ENCODE measurements at places on chromosomes 4 and X.

GRCh38 chrX:134418317-134419113 lies 41.5 kb upstream of the HPRT1 start:
- no peak for DNase-seq

DNA sequence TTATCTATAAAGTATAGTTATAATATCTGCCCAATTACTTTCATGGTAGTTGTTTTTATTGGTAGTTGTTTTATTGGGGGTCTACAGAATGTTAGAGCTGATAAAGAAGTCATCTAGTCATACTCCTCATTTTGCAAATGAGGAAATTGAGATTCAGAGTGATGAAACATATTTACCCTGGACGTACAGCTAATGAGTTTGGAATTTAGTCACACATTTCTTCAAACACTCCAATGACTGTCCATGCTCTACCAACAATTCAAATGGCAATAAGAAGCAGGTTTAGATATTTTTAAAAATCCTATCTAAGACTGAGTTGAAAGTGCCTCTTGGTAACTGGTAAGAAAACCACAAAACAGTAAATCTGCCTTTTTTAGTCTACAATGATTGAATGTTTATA lies 98.2 kb downstream of the MAGEC1 start:
- no peak for DNase-seq

DNA sequence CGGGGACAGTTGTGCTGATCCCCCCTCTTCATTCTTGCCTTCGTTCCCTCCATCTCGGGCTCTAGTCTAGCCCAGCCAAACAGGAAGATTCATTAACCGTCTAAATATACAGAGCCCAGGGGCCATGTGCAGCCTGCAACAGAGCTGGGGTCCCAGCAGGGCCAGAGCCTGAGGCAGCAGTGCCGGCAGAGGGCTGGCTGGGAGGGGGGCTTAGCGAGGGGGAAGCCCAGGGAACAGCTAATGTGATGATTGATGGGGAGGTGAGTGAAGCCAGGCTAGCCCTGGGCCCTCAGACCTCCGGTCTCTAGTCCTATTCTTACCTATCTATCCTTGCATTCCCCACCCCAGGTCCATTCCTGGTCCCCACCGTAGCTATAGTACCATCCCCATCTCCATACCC lies 22.3 kb downstream of the EFNB1 start:
- DNase-seq, result no peak

- DNase-seq, result no peak
These were observed 74.9 kb downstream of the TMEM156 start for GRCh38 chr4:38957261-38957815.

GRCh38 chrX:96752781-96753180 lies 68.1 kb downstream of the DIAPH2 start:
- no peak for DNase-seq

DNA sequence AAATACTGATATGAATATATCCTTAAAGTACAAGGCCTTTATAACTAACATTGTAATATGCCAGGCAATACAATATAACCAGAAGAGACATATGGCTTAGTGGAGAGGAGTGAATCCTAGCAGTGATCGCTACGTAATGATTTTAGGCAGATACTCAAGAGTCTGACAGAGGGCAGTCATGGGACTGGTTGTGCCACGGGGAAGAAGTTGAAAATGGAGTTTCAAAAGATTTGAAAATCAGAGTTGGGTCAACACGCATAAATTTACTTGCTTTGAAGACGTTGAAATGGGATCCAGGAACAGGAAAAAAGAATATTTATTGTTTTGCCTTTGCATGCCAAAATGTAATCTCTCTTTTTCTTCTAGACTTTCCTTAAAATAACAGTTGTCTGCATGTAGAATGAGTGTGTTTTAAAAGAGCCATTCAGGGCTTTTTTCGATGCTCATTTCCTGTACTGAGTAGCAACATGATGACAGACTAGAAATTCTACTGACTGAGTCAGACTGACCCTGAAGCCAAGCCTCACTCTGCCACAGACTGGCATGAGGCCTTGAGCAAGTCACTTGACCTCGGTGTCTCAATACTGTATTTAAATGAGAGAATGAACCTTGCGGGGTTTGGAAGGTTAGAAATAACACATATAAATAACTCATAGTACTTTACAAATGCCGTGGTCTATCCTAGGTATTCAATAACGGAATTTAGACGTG lies 8.1 kb upstream of the SMS start:
- DNase-seq, result no peak

- DNase-seq, result no peak
These were observed 371.2 kb downstream of the AFF2 start for GRCh38 chrX:148871422-148872160.

DNA sequence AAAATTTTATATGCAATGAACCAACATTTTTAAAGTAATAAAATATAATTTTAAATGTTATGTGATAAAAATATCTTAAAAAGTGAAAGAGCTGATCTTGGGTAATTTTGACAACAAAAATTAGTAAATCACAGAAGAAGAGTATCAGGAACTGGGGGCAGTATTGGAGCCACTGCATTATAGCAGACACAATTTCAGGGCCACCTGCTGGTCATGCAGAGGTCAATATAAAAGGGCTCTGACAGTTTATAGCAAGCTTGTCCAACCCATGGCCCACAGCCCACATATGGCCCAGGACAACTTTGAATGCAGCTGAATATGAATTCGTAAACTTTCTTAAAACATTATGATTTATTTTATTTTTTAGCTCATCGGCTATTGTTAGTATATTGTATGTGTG lies 13.0 kb upstream of the LEF1 start:
- DNase-seq, result no peak

DNA sequence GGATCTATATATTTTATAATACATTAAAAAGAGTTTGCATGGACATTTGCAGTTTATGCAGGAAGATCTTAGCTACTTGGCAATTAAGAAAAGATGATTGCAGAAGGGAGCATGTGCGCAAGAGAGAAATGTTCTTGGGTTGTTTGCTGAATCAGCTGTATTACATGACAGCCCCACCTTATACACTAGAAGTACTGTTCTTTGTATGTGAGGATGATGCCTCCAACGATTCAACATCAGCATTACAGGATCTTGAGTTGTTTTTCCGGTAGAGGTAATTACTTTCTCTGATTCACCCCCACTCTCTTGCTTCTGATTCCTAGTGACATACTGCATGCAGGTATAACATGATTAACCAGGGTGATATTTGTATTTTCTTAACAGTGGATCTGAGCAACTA lies 140.8 kb downstream of the PCDH7 start:
- no peak for DNase-seq

GRCh38 chr4:62953752-62954151 lies 1455.5 kb downstream of the TECRL start:
- DNase-seq, result no peak

- no peak for DNase-seq
These were observed 55.4 kb downstream of the CLCN3 start for GRCh38 chr4:169675825-169676224.

- DNase-seq, result no peak
These were observed 322.2 kb downstream of the ADGRL3 start for GRCh38 chr4:61522312-61522711.

- DNase-seq, result peak; percentile 28
These were observed 26.8 kb upstream of the GRXCR1 start for GRCh38 chr4:42865572-42866189.

- no peak for DNase-seq
These were observed 16.5 kb upstream of the ARHGAP36 start for GRCh38 chrX:131041667-131042066.

DNA sequence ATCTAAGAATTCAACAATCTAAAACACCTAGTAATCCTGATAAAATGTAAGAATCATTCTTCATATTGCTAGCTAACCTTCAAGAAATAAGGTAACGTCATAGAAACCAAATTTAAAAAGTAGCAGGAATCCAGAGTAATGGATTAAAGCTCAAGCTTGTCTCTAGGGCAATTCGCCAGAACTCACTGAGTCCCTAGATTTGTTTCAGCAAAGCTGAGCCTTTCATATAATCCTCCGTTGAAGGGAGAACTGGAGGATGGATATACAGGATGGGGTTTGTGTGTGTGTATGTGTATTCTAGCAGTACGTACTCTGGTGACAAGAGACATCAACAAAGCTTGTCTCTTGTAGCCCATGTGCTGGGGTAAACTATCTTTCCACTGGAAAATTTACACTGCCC lies 2173.5 kb upstream of the AGA start:
- no peak for DNase-seq

GRCh38 chrX:132592880-132593279 lies 104.0 kb upstream of the MBNL3 start:
- no peak for DNase-seq

- DNase-seq, result no peak
These were observed 395.0 kb upstream of the FAT1 start for GRCh38 chr4:187118602-187119120.

DNA sequence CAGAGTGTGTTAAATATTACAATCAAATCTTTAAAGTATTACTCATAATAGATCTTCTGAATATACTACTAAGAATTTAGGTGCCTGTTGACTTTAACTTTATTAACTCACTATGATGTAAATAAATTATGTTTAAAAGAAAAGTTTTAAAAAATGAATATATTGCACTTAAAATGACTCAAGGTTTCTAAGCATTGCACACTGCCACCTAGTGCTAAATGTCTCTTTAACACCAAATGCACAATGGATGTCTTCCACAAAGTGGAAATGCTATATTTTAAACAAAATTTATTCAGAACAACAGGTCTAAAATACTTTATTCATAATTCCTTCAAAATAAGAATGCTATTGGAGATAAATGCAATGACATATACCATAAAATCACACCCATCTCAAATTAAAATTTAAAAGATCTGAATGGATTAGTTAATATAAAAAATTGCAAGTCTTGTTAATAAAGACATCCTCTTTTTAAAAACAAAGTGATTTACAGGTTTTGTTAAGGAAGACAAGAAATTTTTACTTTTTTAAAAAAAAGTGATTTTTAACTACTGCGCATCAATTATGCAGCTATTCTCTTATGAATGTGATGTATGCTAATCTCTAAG lies 5.5 kb downstream of the INPP4B start:
- no peak for DNase-seq

GRCh38 chr4:137651128-137651527 lies 118.8 kb upstream of the PCDH18 start:
- DNase-seq, result no peak

- DNase-seq, result no peak
These were observed 82.3 kb downstream of the PRSS12 start for GRCh38 chr4:118270492-118270891.

- no peak for DNase-seq
These were observed 189.0 kb upstream of the HCCS start for GRCh38 chrX:10922159-10922558.

GRCh38 chrX:70916754-70917153 lies 8.2 kb upstream of the TEX11 start:
- no peak for DNase-seq

DNA sequence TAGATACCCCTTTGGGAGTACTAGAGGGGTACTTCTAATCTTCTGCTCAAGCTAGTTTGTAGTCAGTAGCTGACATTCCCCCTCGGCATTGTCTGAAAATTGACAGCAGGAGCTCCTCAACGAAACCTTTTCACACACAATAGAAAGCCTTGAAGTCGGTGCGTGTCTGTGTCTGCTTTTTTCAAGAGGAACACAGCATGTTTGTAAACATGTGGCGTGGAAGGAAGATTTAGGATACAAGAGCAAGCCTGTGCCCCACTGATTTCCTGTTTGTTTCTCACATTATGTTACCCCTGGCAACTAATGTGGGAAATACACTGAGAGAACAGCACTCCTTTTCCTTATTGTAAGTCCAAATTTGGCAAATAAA lies 252.6 kb downstream of the ANKRD50 start:
- no peak for DNase-seq

GRCh38 chrX:108309144-108309543 lies 129.1 kb downstream of the COL4A6 start:
- no peak for DNase-seq

GRCh38 chr4:151991001-151991883 lies 230.4 kb upstream of the GATB start:
- no peak for DNase-seq

DNA sequence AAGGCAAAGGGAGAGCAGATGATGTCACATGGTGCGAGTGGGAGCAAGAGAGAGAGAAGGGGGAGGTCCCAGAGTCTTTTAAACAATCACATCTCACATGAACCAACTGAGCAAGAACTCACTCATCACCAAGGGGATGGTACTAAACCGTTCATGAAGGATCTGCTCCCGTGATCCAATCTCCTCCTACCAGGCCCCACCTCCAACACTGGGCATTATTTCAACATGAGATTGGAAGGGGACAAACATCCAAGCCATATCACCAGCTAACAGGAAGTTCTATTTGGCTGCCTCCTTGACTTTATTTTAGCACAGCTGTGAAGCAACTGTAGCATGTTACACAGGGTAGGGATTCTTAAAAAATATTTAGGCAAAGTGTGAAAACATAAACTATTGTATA lies 102.5 kb downstream of the DDIT4L start:
- no peak for DNase-seq

DNA sequence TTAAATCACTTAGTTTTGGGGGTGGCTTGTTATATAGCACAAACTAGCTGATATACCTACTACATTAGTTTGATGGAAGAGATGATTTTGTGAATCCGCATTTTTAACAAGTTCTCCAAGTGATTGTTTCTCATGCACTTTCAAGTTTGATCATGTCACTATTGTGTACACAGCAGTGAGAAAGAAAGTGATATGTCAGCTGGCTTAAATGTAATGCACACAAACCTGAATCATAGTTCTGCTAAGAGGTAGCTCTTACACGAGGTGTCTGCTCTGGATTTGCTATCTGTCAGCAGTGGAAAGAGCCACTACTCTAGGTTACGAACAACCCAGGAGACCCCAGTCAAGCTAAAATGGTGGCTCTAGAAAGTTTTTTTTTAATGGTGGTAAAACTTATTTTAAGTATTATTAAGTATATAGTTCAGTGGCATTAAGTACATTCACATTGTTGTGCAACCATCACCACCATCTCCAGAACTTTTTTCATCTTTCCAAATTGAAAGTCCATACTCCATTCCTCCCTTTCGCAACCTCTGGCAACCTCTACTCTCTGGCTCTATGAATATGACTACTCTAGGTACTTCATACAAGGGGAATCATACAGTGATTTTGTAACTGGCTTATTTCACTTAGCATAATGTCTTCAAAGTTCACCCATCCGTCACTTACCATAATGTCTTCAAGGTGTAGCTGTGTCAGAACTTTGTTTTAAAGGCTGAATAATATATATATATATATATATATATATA lies 147.3 kb downstream of the HS6ST2 start:
- no peak for DNase-seq

- no peak for DNase-seq
These were observed 249.8 kb downstream of the ANTXR2 start for GRCh38 chr4:79823148-79823763.

- DNase-seq, result no peak
These were observed 367.6 kb upstream of the LCORL start for GRCh38 chr4:18389115-18389514.

DNA sequence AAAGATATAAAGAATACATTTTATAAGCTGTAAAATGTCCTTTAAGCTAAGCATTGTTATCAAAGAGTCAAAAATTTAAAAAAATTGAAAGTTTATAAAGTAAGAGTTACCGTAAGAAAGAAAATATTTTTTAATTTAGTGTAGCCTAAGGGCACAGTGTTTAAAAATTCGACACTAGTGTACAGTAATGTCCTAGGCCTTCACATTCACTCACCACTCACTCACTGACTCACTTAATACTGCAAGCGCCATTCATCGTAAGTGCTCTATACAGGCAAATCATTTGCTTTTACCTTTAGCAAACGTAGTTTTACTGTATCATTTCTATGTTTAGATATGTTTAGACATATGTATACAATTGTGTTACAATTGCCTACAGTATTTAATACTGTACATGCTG lies 20.2 kb downstream of the GLRA3 start:
- DNase-seq, result no peak

GRCh38 chrX:10485326-10485725 lies 135.1 kb downstream of the MID1 start:
- DNase-seq, result no peak

GRCh38 chr4:169369634-169370033 lies 98.9 kb upstream of the SH3RF1 start:
- no peak for DNase-seq

Data from activated naive CD4-positive, alpha-beta T cell treated with anti-CD3 and anti-CD28 coated beads, Interleukin-2, amount 50 U/mL, for 16 hours (primary cell).